ENCODE measurements at places on chromosomes 4 and X.

GRCh38 chr4:182835006-182835740 lies 82.0 kb downstream of the DCTD start:
- DNase-seq: no peak

GRCh38 chr4:173855015-173855414 lies 325.0 kb upstream of the HAND2 start:
- DNase-seq: no peak

DNA sequence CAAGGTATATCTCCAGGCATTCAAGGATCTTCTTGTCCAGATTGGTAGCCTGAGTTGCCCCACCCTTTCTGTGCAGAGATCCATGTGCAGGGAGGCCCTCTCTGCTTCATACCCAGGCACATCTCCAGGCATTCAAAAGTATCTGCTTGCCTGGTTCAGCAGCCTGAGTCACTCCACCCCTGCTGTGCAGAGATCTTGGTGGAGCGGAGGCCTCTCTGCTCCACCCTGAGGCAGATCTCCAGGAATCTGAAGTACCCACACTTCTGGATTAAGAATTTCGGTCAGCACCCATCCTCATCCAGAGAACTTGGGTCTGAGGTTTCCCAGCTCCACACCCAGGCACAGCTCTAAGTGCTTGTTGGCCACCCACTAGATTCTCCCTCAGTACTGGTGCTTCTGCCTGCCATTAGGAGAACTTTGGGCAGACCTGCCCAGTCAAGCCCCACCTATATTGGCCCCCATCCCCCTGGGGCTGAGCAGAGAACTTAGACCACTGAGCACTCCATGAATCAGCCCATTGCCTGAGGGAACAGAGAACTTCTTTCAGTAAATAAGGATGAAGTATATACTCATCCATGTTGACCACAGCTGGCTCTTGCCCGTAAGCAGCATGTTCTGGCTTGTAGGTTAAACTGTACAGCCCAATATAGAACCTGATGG lies 199.5 kb upstream of the ZCCHC13 start:
- no peak for DNase-seq

DNA sequence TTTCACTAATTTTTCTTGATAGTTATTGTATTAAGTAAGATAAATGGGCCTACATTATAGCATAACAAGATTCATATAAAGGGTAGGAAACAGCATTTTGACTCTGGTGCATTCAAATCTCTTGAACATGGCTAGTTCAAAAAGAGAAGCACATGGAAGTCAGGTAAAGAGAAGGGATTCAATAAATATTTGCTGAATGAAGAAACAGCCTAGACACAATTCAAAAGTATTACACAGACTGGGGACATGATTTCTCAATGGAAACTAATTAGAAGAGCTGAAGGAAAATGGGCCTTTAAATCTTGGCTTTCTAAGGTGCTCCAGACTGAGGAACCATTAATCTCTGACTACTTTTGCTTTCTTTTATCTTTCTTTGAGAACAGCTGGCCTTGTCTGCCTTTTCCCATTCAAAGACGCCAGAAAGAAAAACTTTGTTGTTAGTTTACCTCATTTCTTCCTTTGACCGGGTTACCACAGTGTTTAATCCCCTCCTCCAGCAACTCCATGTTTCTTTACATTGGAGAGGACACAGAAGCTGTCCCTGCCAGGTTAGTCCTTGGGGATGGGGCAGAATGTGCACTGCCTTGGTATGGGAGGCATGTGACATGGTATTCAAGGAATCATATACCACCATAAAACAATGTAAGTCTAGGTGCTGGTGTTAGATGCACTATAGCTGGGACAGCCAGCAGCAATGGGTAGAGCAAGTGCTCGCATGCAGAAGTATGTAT lies 264.2 kb downstream of the CAMK2D start:
- no peak for DNase-seq

- no peak for DNase-seq
Measured at GRCh38 chr4:184762100-184762499, 28.2 kb upstream of the CENPU start.

DNA sequence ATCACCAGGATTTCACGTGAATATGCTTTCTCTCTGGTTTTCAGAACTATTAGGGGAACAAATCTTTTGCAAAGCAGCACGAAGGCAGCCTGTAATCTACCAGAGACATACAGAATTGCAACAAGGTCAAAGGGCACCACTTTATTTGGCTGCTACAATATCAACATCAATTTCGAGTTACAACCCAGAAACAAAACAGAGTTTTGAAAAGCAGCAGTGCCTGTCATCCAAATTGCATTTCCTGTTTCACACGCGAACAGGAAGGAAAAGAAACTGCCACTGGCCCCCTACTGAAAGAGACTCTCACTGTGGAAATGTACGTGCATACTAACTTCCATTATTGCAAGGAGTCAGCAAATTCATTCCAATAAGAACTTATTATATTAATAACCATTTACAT lies 17.1 kb upstream of the C1QTNF7 start:
- DNase-seq: no peak
